Activated naive CD8-positive, alpha-beta T cell treated with anti-CD3 and anti-CD28 coated beads for 36 hours (primary cell): ENCODE measurements at places on chromosomes 6 and 20.
A peak's percentile ranks its signal among the peaks of the same experiment; 100 is the strongest.

DNA sequence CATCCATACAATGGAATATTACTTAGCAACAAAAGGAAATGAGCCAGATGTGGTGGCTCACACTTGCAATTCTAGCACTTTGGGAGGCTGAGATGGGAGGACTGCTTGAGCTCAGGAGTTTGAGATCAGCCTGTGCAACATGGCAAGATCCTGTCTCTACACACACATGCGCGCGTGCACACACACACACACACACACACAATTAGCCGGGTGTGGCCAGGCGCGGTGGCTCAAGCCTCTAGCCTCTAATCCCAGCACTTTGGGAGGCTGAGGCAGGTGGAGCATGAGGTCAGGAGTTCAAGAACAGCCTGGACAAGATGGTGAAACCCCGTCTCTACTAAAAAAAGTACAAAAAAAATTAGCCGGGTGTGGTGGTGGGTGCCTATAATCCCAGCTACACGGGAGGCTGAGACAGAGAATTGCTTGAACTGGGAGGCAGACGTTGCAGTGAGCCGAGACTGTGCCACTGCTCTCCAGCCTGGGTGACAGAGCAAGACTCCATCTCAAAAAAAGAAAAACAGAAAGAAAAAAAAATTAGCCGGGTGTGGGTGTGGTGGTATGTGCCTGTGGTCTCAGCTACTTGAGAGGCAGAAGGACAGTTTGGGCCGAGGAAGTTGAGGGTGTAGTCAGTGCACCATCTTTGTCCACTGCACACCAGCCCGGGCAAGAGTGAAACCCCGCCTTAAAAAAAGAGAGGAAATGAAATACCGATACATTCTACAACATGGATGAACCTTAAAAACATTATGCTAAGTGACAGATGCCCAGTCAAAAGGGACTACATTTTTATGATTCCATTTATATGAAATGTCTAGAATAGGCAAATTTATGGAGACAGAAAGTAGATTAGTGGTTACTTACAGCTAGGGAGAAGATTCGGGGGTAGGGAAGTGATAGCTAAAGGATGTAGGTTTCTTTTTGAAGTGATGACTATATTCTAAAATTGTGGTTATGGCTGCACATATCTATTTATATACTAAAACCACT lies 52.5 kb downstream of the RBL1 start:
- DNase-seq: peak; percentile 46

- no peak for DNase-seq
Measured at GRCh38 chr6:45314146-45314545, 14.0 kb upstream of the RUNX2 start.

GRCh38 chr6:87690441-87690840 lies 11.6 kb downstream of the AKIRIN2 start:
- no peak for DNase-seq

GRCh38 chr20:51831866-51832265 lies 29.5 kb upstream of the SALL4 start:
- no peak for DNase-seq

- DNase-seq: no peak
Measured at GRCh38 chr6:161257793-161258457, 15.9 kb downstream of the AGPAT4 start.

DNA sequence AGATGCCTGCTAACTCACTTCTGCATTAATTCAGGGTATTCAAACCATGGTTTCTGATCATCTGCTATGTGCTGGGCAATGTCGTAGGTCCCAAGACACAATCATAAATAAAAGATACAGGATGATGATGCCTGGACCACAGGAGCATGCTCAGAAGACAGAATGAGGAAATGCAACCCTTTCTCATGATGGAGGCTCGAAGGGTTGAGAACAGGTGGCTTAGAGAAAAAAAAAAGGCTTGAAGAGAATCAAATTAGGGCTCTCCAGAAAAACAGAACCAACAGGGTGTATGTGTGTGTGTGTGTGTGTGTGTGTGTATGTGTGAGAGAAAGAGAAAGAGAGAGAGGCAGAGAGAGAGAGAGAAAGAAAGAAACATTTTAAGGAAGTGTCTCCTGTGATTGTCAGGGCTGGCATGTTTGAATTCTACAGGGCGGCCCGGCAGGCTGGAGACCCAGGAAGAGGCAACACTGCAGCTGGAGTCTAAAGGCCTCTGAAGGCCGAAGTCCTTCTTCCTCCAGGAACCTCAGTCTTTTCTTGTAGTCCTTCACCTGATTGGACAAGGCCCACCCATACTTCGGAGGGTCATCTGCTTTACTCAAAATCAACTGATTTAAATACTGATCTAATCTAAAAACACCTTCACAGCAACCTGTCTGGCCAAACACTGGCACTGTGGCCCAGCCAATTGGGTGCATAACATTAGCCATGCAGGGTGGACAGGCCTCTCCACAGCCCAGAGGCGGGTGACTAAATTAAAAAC lies 143.8 kb downstream of the ERMARD start:
- DNase-seq: no peak

DNA sequence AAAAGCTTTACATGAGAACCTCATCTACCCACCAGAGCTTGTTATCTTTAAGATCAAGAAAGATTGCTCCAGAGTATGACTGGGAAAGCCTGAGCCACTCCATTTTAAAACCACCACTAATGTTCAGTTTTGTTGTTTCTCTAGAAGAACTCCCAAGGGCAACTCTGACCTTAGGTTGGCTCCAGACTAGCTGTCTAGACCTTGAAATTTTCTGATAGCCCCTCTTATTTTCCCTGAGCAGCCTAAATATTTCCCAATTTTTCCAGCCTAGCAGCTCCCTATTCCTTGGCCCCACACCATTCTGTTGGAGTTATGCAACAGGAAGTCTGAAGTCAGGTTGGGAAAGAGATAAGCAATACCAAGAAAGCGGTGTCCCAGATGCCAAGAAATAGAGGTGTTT lies 84.6 kb upstream of the TCF21 start:
- DNase-seq: no peak
